Trophoblast cell (in vitro differentiated cells and primary cell): ENCODE measurements at places on chromosomes 1 and 21.

- H3K27me3 ChIP-seq, result no peaks in the 10 kb centered on the region
- H3K4me3 ChIP-seq, result no peak overlapping the region
- H3K4me1 ChIP-seq, result no peaks in the 10 kb centered on the region
- H3K36me3 ChIP-seq, result no peaks in the 10 kb centered on the region
- DNase-seq, result no peak
- H3K27ac ChIP-seq, result no peak overlapping the region
These were observed 16.0 kb upstream of the COG2 start for GRCh38 chr1:230626232-230626631.

DNA sequence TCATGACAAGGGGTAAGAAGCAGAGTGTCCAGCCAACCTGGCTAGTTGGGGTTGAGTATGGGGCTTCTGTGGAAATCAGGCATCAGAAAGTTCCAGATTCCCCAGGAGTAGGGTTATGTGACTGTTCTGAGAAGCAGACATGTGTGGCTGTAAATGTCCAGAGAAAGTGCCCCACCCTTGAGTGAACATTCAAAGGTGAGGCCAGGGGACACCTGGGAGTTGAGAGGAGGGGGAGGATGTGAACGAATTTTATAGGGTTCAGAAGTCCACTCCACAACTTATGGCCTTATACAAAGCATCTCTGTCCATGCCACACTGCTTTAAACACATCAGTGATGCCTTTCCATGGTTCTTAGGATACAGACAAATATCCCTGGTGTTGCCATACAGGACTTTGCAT lies 133.3 kb downstream of the IGSF21 start:
- no peaks in the 10 kb centered on the region for H3K36me3 ChIP-seq
- no peak overlapping the region for H3K27ac ChIP-seq
- DNase-seq, result no peak
- no peaks in the 10 kb centered on the region for H3K4me1 ChIP-seq
- no peaks in the 10 kb centered on the region for H3K27me3 ChIP-seq
- H3K4me3 ChIP-seq, result no peak overlapping the region

DNA sequence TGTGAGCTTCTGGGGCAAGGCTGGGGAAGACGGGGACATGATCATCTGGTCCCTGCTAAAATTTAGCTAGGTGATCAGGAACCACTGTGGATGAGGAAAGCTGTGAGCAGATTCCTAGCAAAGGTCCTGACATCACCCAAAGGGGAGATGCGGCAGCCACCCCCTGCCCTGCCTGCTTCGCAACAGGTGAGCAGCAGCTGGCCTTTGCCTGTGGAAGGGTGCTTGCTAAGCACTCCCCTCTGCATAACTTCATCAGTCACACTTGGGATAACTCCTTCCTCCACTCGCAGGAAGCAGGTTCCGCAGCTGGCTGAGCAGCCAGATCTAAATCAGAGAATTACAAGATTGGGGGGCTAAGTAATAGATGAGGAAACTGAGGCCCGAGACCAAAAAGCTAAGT lies 51.2 kb downstream of the KCNN3 start:
- H3K4me3 ChIP-seq, result no peak overlapping the region
- DNase-seq, result no peak
- H3K36me3 ChIP-seq, result no peaks in the 10 kb centered on the region
- peaks cover under 1% of the 10 kb centered on the region for H3K4me1 ChIP-seq

DNA sequence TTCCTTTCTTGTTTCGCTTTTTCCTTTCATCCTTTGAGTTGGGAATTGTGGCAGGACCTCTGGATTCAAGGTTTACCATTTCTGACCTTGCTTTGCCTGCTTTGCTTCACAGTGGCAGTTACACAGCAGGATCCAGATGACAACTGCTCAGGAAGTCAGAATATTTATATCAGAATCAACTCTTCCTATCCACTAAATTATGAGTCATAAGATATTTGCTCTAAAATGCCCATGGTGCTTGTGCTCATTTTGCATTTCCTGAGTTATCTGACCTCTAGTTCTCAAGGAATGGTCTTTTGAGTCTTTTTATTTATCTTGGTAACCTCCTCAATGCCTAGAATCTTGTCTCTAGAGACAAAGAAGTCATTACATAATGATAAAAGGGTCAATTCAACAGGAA lies 290.8 kb downstream of the LRRC7 start:
- DNase-seq, result no peak
- no peaks in the 10 kb centered on the region for H3K27me3 ChIP-seq
- no peaks in the 10 kb centered on the region for H3K36me3 ChIP-seq
- no peak overlapping the region for H3K4me3 ChIP-seq

GRCh38 chr1:158407092-158407491 lies 7.8 kb upstream of the OR10T2 start:
- no peak overlapping the region for H3K4me3 ChIP-seq
- H3K36me3 ChIP-seq, result no peaks in the 10 kb centered on the region
- H3K4me1 ChIP-seq, result no peaks in the 10 kb centered on the region
- H3K27me3 ChIP-seq, result no peaks in the 10 kb centered on the region

- no peaks in the 10 kb centered on the region for H3K4me1 ChIP-seq
- H3K4me3 ChIP-seq, result peak overlapping the region; percentile 98
- H3K27ac ChIP-seq, result peak overlapping the region; percentile 85
- no peak for DNase-seq
- no peaks in the 10 kb centered on the region for H3K27me3 ChIP-seq
- H3K36me3 ChIP-seq, result peaks cover 2% of the 10 kb centered on the region
These were observed 863 bp downstream of the FH start for GRCh38 chr1:241518476-241519307.

- H3K4me1 ChIP-seq, result no peaks in the 10 kb centered on the region
- no peaks in the 10 kb centered on the region for H3K27me3 ChIP-seq
- H3K4me3 ChIP-seq, result no peak overlapping the region
These were observed 6.0 kb upstream of the KRTAP8-1 start for GRCh38 chr21:30818837-30819610.

GRCh38 chr1:20211511-20211931 lies 25.2 kb upstream of the PLA2G2C start:
- H3K36me3 ChIP-seq, result no peaks in the 10 kb centered on the region
- H3K4me1 ChIP-seq, result peaks cover 20% of the 10 kb centered on the region
- H3K27me3 ChIP-seq, result no peaks in the 10 kb centered on the region
- H3K4me3 ChIP-seq, result no peak overlapping the region

GRCh38 chr1:205496661-205497060 lies 7.8 kb upstream of the CDK18 start:
- no peaks in the 10 kb centered on the region for H3K36me3 ChIP-seq
- no peak overlapping the region for H3K4me3 ChIP-seq
- H3K4me1 ChIP-seq, result peaks cover 13% of the 10 kb centered on the region

- H3K27me3 ChIP-seq, result no peaks in the 10 kb centered on the region
- peak overlapping the region; percentile 85 for H3K27ac ChIP-seq
- H3K4me1 ChIP-seq, result peaks cover 21% of the 10 kb centered on the region
- DNase-seq, result no peak
- no peaks in the 10 kb centered on the region for H3K36me3 ChIP-seq
These were observed 61.9 kb downstream of the KIAA0040 start for GRCh38 chr1:175130649-175131045.

- H3K27me3 ChIP-seq, result no peaks in the 10 kb centered on the region
- H3K36me3 ChIP-seq, result no peaks in the 10 kb centered on the region
- H3K27ac ChIP-seq, result no peak overlapping the region
- H3K4me1 ChIP-seq, result no peaks in the 10 kb centered on the region
- no peak overlapping the region for H3K4me3 ChIP-seq
These were observed 53.2 kb upstream of the C1orf87 start for GRCh38 chr1:60126723-60127122.

DNA sequence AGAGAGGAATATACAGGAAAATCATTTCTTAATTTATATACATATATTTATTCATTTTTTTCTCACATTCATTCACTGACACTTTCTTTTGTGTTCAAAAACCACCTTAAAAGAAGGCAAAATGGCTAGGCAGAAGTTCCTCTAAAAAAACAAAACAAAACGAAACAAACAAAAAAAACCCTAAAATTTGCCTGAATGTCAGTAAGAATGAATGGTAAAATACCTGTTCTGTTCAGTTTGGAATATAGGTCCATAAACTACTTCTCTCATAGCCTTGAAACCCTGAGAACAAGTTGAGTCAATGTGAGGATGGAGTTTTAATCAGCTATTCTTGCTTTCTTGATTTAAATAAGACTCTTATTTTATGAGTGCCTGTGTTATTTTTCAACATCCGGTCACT lies 14.7 kb upstream of the ALG6 start:
- no peaks in the 10 kb centered on the region for H3K4me1 ChIP-seq
- no peak overlapping the region for H3K4me3 ChIP-seq
- no peak overlapping the region for H3K27ac ChIP-seq
- H3K27me3 ChIP-seq, result no peaks in the 10 kb centered on the region
- no peak for DNase-seq

- H3K27me3 ChIP-seq, result no peaks in the 10 kb centered on the region
- H3K36me3 ChIP-seq, result no peaks in the 10 kb centered on the region
- no peak overlapping the region for H3K27ac ChIP-seq
- no peaks in the 10 kb centered on the region for H3K4me1 ChIP-seq
These were observed 22.4 kb upstream of the RBM15 start for GRCh38 chr1:110316735-110317134.
